ENCODE measurements at places on chromosomes 13 and 19.

- H3K27me3 ChIP-seq, result no peaks in the 10 kb centered on the region
- no peak for DNase-seq
- H3K27ac ChIP-seq, result no peak overlapping the region
- H3K36me3 ChIP-seq, result peaks cover 40% of the 10 kb centered on the region
- no peak overlapping the region for H3K4me3 ChIP-seq
- H3K4me1 ChIP-seq, result no peaks in the 10 kb centered on the region
These were observed 6.5 kb downstream of the PLPPR3 start for GRCh38 chr19:815079-815774.

GRCh38 chr19:31406106-31406505 is 56.9 kb upstream of the TSHZ3 start:
- no peak overlapping the region for H3K27ac ChIP-seq
- H3K27me3 ChIP-seq, result no peaks in the 10 kb centered on the region
- no peaks in the 10 kb centered on the region for H3K36me3 ChIP-seq
- no peak overlapping the region for H3K4me3 ChIP-seq
- DNase-seq, result no peak

DNA sequence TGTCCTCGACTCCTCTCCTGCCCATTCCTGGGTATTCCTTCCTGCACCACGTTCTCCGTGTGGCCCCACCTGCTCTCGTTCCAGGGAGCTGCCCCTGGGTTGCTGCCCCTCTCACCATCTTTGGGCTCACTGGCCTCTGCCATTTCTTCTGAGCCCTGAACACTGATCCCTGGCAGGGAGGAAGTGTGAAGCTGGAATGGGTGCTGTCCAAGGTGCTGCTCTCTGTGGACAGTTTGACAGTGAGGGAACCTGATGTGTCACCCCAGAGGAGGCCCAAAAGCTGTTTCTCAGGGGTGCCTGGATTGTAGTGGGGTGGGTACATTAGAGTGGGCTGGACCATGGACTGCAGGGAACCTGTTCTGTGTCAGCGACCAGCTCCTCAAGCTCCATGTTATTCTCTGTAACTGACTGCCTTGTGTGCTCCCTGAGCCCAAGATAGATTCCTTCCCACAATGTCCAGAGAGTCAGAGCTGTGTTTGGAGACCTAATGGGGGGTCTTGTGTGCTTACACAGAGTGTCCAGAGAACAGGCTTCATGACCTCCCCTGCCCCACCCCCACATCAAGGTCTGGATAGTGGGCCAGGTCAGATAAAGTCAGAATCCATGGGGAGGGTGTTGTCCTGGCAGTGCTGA is 7.2 kb upstream of the CEACAM8 start:
- no peaks in the 10 kb centered on the region for H3K4me1 ChIP-seq
- DNase-seq, result peak; percentile 63
- no peak overlapping the region for H3K27ac ChIP-seq
- H3K36me3 ChIP-seq, result no peaks in the 10 kb centered on the region
- H3K4me3 ChIP-seq, result no peak overlapping the region

- DNase-seq, result no peak
- H3K36me3 ChIP-seq, result peaks cover 16% of the 10 kb centered on the region
- no peak overlapping the region for H3K4me3 ChIP-seq
- no peaks in the 10 kb centered on the region for H3K27me3 ChIP-seq
These were observed 20.6 kb upstream of the PLPP2 start for GRCh38 chr19:311813-312261.

Measured in activated CD8-positive, alpha-beta T cell treated with anti-CD3 and anti-CD28 coated beads, Interleukin-2, amount 10 ng/mL, durations not matched to agents 7 days and 5 days (primary cell).